ENCODE measurements at places on chromosomes 12 and 14.

DNA sequence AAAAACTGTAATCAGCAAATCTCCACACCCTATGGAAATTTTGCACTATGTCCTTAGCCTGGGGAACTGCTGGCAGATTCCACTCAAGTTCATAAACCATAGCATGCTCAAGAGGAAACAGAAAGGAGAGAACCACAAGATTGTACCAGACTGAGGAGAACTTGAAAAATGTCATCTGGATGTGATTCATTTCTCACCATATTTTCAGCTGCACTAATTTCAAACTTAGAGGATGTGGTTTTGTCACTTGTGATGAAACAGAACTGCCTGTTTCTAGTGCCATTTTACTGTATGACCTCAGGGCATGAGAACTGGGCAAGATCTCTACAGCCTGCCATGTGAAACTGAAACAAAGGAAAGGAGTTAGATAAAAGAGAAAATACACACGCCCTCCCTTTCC lies 1493.1 kb upstream of the FLRT2 start:
- DNase-seq, result no peak

GRCh38 chr14:72512925-72513324 lies 381.0 kb downstream of the DPF3 start:
- DNase-seq, result no peak

GRCh38 chr12:31834150-31834549 lies 105.3 kb upstream of the AMN1 start:
- no peak for DNase-seq

- no peak for DNase-seq
Measured at GRCh38 chr12:116624516-116624915, 65.3 kb downstream of the MAP1LC3B2 start.

DNA sequence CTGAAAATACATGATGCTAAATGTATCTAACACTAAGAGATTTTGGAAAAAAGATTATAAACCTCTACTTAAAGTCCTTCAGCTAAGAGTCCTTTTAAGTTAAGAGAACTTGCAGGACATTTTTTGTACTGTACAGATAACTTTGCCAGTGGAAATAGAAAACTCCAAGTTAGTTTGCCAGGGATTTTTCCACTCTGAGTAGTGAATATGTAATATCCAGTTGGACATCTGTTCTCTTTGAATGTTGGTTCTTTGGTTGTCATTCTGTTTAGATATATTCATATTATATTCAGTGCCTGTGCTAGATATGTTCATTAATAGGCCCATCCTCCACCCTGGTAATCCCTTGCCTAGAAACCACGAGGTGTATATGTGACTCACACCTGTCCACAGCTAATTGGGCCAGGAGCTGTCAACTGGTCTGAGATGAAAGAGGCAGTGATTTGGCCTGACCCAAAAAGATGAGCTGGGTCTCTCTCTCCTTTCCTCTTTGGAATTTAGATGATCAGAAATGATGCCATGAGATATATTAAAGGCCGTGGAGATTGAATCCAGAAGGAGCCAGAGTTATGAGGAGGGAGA lies 261.0 kb upstream of the LRIG3 start:
- no peak for DNase-seq

GRCh38 chr12:48716168-48716492 lies 377 bp downstream of the CCNT1 start:
- DNase-seq, result no peak

GRCh38 chr14:76993752-76994151 lies 34.8 kb downstream of the IRF2BPL start:
- peak; percentile 96 for DNase-seq

- no peak for DNase-seq
Measured at GRCh38 chr12:99495799-99496198, 151.8 kb upstream of the GARIN6 start.

DNA sequence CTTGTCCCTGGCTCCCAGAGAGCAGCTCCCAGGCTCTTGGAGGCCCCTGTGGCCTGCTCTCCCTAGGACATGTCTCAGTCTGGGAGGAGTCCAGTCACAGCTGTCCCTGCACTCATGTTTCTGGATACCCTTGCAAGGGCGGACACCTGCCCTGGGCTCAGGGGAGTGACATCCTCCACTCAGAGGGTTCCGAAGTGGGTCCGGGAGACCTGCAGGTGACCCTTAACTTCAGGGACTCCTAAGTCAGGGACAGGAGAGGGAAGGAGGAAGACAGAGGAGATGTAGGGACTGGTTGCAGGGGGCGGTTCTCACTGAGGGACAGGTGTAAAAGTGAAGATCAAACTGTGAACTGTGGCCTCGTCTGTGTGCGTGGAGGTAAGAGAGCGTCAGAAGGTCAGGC lies 37.6 kb downstream of the CACNA2D4 start:
- no peak for DNase-seq

GRCh38 chr14:35355981-35356841 lies 48.3 kb downstream of the NFKBIA start:
- no peak for DNase-seq

DNA sequence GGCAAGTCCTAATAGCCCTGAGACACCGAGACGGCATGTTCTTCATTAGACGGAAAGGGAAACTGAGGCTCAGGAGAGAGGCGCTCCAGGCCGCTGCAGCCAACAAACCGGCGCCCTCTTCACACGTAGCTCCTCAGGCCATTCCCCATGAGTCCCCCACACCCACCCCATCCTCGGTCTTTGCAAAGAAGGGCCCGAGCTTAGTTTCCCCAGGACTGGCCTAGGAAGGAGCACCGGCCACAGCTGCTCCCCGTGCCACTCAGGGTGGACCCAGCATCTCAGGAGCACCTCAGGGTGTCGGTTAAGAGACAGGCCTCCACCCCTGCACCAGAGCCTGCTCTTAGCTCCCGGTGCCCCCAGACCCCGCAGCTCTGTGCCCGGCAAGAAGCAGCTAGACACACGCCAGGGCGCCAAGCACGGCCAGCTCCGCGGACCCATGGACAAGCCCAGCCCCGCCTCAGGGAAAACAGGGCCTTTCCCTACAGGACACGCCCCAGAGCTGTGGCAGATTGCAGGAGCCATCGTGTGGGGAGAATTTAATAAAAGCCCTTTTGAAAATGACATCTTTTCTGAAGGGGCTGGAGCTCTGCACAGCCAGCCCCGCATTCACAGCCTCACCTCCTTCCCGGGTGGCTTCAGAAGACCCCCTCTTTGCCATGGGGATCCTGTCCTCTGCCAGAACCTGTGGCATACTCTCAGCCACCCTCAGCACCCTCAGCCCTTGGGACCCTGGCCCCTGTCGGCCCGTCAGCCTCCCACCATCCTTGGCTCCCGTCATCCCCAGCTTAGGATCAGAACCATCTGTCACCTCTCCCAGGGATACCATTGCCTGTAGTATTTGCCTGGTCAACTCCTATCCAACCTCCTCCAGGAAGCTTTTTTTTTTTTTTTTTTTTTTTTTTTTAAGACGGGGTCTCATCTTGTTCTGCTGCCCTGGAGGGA lies 59.7 kb downstream of the LGMN start:
- peak; percentile 44 for DNase-seq

DNA sequence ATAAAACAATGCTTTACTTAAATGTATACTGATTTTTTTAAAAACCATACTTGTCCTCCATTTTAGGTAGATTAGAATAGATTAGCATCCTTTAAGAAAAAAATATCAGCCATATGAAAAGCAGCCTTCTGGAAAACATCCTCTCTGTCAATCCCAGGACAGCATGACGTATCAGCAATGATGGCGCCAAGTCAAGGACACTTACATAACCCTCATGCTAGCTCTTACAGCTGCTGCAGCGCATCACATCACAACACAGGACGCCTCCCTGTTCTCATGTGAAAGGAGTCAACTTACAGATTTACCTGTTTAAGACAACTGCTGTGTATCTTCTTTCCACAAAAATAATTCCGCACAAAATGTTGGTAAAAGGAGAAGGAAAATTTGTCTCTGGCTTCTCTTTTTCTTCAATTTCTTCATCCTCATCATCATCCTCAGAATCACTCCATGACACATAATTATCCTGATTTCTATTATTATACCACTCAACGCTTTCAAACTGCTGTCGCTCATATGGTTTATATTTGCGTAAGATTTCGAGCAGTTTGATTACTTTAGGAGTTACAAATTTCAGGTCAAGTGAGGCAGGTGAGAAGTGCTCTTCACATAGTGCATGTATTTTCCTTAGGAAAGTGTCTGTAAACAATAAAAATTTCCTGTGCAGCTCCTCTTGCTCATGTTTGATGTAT lies 33.3 kb downstream of the DICER1 start:
- DNase-seq, result no peak

DNA sequence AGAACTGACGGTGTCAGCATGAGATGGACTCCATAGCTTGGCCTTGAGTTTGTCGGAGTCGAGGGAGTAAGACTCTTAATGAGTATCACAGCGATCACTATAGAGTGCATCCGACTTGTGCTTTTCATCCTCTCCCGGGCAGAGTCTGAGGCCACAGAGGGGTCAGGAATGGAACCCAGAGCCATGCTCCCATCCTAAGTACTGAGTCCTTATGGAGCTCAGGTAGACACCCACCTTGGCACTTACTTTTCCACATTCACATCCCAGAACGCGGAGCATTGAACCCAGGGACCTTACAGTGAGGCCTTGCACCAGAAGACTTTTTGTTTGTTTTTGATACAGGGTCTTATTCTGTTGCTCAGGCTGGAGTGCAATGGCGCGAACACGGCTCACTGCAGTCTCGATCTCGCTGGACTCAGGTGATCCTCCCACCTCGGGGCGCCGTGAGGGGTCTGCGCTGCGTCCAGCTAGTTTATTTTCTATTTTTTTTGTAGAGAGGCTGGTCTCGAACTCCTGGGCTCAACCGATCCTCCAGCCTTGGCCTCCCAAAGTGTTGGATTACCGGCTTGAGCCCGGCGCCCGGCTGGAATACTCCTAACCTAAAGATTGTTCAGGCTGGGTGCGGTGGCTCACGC lies 719 bp upstream of the SRSF9 start:
- no peak for DNase-seq

DNA sequence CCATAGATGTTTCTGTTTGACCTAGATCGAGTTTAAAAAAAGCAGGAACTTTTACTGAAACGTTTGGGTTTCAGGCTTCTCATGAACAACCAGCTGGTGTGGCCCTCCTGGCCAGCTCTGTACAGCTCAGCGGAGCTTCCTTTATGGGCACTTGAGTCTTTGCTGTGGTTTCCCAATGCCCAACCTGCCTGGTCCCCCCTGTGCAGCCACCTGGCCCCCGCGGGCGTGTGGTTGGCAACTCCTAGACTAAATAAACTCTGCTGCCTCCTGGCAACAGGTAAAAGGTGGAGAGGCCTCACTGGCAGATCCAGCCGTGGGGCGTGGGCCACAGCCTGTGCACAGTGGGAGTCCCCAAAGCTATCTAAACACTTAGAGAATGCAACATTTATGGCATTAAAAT lies 38.7 kb downstream of the ADGRD1 start:
- no peak for DNase-seq

- DNase-seq, result peak; percentile 32
Measured at GRCh38 chr12:127893895-127894609, 372.9 kb upstream of the TMEM132C start.

GRCh38 chr14:24422261-24422660 lies 7.2 kb downstream of the CBLN3 start:
- DNase-seq, result no peak

GRCh38 chr14:105087963-105088811 lies 23.0 kb upstream of the GPR132 start:
- no peak for DNase-seq

DNA sequence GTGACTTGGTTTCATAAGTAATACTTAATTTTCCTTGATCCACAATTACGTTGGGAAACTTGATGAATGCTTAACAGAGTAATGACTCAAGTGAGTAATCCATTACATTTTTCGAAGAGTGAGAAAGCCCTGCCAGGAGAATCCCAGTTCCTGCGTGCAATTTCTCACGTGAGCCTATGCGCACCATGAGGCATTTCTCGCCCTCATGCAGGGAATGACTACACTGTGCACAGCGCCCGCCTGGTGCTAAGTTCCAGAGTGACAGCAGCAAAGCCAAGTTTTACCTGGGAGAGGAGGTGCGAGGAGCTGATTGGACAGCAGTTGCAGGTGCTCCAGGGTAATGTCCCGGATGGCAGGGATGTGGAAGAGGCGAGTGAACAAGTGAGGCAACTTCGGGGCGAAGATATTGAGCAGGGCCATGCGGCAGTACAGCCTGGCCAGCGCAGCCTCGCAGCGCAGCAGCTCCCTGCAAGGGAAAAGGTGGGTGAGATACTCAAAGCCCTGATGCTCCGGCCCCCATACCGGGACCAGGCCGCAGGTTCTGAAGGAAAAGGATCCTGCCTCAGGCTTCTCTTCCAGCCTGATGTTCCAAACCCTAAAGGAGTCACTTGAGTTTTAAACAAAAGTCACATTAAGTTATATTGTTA lies 69.4 kb downstream of the TRAFD1 start:
- no peak for DNase-seq

DNA sequence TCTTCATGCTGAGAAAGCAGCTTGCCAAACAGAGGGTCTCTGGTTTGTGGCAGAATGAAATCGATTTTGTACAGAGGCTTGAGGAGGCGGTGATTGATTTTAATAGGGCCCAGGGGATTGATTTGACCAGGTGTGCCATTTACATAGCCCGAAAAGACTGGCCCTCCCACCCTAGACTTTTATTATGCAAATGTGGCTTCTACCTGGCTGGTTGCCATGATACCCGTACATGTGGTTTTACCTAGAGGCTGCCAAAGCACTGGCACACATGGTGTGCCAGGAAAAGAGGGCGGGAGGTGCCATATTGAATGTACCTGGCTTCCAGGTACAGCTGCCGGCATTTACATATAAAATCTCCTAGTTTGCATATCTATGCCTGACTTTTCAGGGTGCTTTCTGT lies 18.0 kb upstream of the GUCY2C start:
- no peak for DNase-seq

- DNase-seq, result no peak
Measured at GRCh38 chr12:112347581-112347982, 34.6 kb downstream of the HECTD4 start.

GRCh38 chr12:53190108-53190729 lies 9.5 kb upstream of the CSAD start:
- peak; percentile 52 for DNase-seq

GRCh38 chr14:63650256-63650952 lies 8.7 kb upstream of the WDR89 start:
- DNase-seq, result no peak

DNA sequence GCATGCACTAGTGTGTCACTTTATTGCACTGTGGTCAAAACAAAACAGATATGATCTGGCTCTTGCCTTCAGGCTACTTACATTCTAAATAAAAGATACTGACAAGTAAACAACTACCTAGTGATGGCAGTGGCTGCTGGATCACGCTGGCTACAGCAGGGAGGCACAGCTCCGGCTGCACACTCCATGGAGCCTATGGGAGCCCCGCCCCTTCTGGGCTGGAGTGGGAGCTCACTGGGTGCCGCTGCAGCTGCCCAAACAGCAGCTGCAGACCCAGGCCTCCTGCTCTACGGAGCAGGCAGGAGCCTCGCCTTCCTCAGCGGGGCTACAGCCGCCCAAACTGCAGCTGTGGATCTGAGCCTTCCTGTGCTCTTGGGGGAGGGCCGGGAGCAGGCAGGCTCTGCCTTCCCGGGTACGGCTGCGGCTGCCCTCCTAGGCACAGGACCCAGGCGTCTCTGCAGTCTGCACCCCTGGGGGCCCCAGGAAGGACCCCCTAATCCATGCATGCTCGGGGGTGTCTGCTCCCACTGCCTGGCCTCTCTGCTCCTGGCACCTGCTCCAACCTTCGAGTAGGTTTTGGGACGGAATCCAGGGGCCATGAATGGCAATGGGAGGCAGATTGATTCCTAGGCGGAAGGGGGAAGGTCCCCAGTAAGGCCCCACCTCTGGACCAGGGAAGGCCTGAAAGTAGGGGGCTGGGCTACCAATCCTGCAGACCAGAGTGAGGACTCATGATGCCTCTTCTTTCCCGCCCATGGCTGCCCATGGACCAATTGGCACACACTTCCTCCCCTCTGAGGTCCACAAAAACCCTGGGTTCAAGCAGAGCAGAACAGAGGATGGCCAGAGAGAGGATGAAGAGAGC lies 253.1 kb downstream of the ANO6 start:
- DNase-seq, result no peak

- DNase-seq, result peak; percentile 64
Measured at GRCh38 chr14:77139540-77140358, 1.8 kb downstream of the ZDHHC22 start.
